ENCODE measurements at places on chromosomes 7 and 10. TPM values are rescaled to one million over a fixed set of nuclear protein-coding genes. Genes with fewer than 3 reads are reported as not detected.

The FMC1 gene
- 12.5 TPM for total RNA-seq

The PDE6C gene
- not detected for total RNA-seq

The ARHGAP21 gene
- 203 TPM for total RNA-seq

The TIAL1 gene
- total RNA-seq = 73.3 TPM

The HMX3 gene
- total RNA-seq = not detected

The BTBD16 gene
- total RNA-seq = not detected

The HOGA1 gene
- total RNA-seq = 11.0 TPM
